ENCODE measurements at places on chromosomes 12 and 14.

DNA sequence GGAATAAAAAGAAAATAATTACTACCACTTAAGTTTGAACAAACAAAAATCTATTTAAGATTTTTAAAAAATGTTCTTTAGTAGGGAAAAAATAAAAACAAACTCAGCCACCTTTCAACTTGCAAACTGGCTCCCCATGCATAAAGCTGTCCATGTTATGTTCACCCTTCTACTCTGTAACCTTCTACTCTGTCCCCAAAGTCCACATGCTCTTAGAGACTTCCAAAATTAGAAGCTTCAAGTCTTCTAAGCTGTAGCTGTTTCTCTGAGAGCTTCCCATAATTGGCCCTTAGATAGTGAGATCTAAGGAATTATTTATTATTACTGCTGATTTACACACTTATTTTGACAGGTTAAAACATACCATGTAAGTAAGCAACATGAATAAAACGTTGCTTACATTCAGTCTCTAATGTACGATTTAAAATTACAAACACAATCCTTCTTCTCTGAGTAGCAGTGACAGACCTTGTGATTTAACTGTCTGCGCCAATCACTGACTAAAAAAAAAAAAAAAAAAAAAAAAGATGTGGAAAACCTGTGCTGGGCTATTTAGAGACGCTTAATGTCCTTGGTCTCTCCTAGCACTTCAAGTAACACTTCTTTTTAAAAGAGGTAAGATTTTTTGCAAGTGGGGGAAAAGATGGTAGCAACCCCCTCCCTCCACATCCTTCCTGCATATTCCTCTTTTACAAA lies 28.3 kb upstream of the GRIP1 start:
- DNase-seq = no peak

- DNase-seq = peak; percentile 95
Observed at GRCh38 chr12:25151476-25151875, 43.5 kb downstream of the DNAI7 start.

DNA sequence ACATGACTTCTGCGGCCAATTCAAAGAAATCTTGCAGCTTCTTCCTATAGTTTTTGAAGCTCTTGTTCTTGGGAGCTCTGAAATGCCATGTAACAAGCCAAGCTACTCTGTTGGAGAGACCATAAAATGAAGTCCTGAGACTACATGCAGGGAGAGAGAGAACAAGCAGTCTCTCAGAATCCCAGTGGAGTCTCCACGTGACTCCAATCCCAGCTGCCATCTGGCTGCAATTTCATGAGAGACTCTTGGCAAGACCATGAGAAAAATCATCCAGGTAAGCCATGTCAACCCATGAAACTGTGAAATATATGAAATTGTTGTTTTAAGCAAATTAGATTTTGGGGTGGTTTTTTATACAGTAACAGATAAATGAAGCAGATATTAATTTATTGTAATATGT lies 54.4 kb downstream of the KLRG1 start:
- DNase-seq = no peak

GRCh38 chr12:132560364-132560613 lies 50.1 kb downstream of the LRCOL1 start:
- DNase-seq = no peak
